NCI-H1694 treated with DMSO at 0.1 percent for 48 hours (cell line): ENCODE measurements at places on chromosomes 11 and 22.

- no peak for DNase-seq
Measured at GRCh38 chr11:24793479-24793878, 296.6 kb downstream of the LUZP2 start.

DNA sequence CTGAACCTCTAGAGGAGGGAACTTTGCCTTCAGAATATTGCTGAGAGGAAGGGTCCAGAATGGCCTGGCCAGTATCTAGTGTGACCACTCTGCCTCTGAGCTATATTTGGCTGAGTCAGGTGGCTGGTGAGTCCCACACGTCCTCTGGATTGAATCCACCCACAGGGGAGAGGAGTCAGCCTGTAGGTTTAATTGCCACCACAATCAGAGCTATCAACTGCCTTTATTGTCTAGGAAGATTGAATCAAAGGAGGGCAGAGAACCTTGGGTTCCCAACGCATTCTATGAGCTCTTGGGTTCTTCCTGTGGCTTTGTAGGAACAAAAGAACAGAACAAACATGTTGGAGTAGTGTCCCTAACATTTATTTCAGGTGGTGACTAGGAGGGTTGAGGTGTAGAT is 67.7 kb downstream of the ST3GAL4 start:
- no peak for DNase-seq

- DNase-seq, result no peak
Measured at GRCh38 chr11:120385110-120385509, 48.9 kb downstream of the ARHGEF12 start.

GRCh38 chr11:46279126-46280099 is 2.0 kb downstream of the CREB3L1 start:
- no peak for DNase-seq

- no peak for DNase-seq
Measured at GRCh38 chr11:64654958-64655541, 64.0 kb downstream of the SLC22A12 start.

- DNase-seq, result no peak
Measured at GRCh38 chr11:130874396-130874795, 41.9 kb downstream of the SNX19 start.

DNA sequence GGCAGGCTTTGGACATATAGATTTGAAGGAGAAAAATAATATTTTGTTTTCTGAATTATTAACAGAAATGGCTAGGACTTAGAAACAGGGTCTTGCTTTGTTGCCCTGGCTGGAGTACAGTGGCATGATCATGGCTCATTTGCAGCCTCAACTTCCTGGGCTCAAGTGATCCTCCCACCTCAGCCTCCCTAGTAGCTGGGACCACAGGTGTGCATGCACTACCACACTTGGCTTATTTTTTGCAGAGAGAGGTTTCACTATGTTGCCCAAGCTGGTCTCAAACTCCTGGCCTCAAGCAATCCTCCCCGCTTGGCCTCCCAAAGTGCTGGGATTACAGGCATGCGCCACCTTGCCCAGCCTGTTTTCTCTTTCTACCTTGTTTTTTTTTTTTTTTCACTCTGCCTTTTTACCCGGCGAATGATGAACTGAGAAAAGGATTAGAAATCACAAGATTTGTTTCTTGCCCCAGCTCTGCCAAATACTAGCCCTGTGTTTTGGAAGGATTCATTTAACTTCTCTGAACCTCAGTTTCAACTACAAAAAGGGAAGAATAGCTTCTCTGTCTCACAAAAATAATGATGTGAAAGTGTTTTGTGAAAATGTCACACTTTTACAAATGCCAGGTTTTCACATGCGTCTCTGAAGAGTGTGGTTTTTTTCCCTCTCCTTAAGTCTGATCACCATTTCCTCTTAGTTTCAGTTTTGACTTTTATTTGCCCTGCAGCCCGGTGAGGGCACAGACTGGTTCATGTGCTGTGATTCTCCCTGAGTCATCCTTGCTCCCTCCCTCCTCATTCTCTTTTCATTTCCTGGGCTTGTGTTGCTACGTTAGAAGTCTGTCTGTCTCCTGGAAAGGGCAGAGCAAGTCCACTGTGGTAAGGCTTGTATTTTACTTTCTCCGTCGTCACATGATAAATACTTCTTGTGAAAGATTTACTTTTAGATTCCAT is 67.7 kb downstream of the BCL2L13 start:
- no peak for DNase-seq

GRCh38 chr11:118142081-118142480 is 10.5 kb downstream of the SCN4B start:
- DNase-seq, result no peak

- no peak for DNase-seq
Measured at GRCh38 chr11:133559382-133559781, 27.1 kb upstream of the OPCML start.

DNA sequence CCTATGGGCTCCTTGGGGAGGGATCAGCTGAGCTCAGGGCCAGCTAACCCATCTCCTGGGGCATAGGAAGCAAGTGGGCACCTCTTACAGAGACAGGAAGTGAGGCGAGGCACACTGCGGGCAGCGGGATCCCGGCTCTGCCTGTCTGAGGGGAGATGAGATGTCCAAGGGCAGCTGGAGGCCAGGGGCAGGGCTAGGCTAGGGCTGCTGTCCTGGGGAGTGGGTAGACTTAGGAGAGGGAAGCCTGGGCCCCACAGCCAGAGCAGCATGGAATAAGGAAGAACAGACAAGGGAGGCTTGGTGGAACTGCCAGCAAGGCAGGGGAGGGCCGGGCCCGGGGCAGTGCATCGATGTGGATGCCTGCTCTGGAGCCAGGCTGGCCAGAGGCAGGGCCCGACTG is 76.3 kb downstream of the MORC2 start:
- no peak for DNase-seq

DNA sequence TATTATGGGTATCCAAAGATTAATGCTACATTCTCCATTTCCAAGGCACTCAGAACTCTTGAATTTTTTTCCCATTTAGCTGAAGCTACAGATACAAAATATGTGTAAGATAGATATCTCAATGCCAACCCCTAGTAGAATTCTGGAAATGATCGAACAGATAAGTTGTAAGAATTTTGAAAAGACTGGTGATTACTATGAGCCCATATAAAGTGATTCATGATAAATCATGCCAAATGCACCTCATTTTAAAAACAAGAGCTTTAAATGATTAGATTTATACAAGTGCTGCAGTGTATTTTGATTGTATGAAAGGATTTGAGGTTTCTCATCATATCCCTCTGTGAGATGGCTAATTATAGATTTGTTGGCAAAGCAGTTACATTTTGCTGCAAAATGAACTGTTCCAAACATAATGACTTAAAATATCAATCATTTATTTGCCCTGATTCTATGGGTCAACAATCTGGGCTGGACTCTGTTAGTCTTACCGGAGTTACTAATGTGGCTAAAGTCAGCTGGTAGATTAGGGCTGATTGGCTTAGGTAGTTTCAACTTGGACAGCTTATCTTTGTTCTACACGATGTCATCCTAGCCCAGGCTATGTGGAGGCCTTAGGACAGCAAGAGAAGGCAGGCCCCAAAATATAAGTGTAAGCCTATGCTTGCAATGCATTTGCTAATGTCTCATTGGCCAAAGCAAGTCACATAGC is 3.4 kb downstream of the OR10V1 start:
- no peak for DNase-seq

DNA sequence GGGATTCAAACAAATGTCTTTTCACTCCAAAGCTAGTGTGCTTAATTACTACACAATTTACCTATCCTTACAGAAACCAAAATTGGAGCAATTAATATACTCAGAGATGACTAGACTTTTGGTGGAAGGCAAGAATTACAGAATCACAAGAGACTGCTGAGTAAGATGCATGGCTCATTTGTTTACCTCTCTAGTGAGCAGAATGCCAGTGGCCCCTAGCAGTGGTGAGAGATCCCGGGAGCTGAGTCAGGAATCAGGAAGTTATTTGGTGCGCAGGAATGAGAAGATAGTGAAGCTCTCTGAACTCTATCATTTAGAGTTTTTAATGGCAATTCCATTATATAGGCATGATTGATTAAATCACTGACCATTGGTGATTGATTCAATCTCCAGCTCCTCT is 188.9 kb upstream of the SESN3 start:
- DNase-seq, result no peak

DNA sequence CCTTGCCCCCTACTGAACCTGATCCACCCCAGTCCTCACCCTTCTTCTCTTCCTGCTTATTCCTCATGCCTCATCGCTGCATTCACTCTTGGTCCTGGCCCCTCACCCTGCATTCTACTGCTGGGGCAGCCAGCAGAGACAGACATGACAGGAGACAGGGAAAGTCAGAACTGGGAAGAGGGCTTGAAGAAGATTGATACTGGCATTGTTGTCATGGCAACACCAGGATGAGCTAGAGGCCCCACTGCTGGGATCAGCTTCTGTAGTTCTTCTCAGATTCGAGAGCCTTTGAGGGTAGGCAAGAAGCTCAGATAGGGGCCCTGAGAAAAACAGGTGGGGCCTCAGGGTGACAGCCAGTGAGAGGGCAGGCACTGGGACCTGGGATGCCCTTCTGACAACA is 264.3 kb downstream of the MIAT start:
- no peak for DNase-seq
